ENCODE measurements at places on chromosomes 1 and 21. TPM values are rescaled to one million over a fixed set of nuclear protein-coding genes. Genes with fewer than 3 reads are reported as not detected.

- DNase-seq, result no peak
- no peaks in the 10 kb centered on the region for H3K27me3 ChIP-seq
- no peaks in the 10 kb centered on the region for H3K4me1 ChIP-seq
- no peak overlapping the region for H3K4me3 ChIP-seq
- H3K27ac ChIP-seq, result no peak overlapping the region
- H3K36me3 ChIP-seq, result no peaks in the 10 kb centered on the region
Observed at GRCh38 chr1:210727709-210728108, 399.0 kb downstream of the HHAT start.

DNA sequence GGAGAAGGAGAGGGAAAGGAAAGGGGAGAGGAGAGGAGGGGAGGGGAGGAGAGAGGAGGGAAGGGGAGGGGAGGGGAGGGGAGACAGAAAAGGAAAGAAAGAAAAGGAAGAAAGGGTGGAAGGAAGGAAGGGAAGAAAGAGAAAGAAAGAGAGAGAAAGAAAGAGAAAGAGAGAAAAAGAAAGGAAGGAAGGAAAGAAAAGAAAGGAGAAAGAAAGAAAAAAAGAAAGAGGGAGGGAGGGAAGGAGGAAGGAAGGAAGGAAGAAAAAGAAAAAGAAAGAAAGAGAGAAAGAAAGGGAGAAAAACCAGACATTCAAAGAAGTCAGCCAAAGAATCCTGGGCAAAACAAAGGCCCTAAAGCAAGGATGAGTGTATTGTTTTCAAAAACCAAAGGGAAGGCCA, 125.7 kb upstream of the SPATA6 start:
- no peak overlapping the region for H3K4me3 ChIP-seq
- H3K36me3 ChIP-seq, result no peaks in the 10 kb centered on the region
- H3K27me3 ChIP-seq, result no peaks in the 10 kb centered on the region
- DNase-seq, result no peak
- H3K4me1 ChIP-seq, result no peaks in the 10 kb centered on the region

DNA sequence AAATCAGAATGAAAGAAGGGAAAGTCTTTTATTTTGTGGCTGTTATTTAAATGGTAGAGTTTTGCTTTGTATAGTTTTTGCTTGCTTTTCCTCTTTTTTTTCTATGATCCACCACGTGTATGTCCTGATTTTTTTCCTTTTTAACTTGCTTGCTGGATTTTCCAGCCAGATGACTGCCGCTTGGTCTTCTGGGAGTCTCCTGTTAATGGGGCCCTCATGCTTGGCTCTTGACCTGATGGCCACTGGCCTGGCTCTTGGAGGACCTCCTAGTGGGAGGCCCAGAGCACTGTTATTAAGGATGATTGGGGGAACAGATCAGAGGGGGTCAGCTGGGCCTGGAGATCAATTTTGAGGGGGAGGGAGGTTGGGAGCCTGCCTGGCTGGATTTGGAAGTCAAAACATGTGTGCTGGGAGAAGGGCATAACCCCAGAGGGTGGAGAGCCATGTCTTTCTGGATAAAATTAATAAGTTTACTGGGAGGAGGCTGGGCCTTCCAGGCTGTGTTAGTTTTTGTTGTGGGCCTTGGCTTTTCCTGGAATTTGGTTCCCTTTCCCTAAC, 1.2 kb downstream of the FGGY start:
- peaks cover 34% of the 10 kb centered on the region for H3K4me1 ChIP-seq
- H3K36me3 ChIP-seq, result no peaks in the 10 kb centered on the region
- H3K4me3 ChIP-seq, result no peak overlapping the region

- no peak overlapping the region for H3K4me3 ChIP-seq
- no peaks in the 10 kb centered on the region for H3K4me1 ChIP-seq
- H3K27me3 ChIP-seq, result no peaks in the 10 kb centered on the region
Observed at GRCh38 chr1:170027760-170028159, 46.7 kb downstream of the KIFAP3 start.

DNA sequence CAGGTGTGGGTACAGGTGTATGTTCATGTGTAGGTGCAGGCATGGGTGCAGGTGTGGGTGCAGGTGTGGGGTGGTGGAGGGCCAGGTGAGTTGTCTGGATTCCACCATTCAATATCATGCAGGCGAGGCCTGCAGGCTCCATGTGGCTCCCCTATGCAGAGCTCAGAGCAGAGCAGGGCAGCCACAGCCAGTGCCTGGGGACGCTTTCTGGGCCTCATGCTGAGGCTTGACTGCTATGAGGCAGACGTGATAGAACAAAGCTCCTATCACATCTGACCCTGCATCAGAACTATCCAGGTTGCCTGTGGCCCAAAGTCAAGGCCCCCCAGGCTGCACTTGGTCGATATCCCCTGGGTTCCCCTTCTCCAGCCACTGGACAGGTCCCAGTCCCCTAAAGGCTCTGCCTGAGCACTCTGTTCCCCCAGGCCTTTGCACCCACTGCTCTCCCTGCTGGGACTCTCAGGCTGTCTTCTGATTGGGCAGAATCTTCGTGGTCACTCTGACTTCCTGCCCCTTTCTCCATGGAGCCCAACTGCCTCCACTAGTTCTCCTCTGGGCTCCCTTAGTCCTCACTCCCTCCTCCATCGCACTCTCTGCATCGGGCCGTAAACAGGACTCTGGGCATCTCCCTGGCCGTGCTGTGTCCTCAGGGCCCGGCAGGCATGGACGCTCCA, 78.6 kb upstream of the ACTL8 start:
- H3K27ac ChIP-seq, result no peak overlapping the region
- H3K36me3 ChIP-seq, result peaks cover 84% of the 10 kb centered on the region
- H3K27me3 ChIP-seq, result no peaks in the 10 kb centered on the region

Gene GNG12
- 107 TPM for polyA plus RNA-seq
